ENCODE measurements at places on chromosomes 16 and 17.

- peak; percentile 3 for DNase-seq
Observed at GRCh38 chr17:13996748-13997147, 72.6 kb upstream of the COX10 start.

DNA sequence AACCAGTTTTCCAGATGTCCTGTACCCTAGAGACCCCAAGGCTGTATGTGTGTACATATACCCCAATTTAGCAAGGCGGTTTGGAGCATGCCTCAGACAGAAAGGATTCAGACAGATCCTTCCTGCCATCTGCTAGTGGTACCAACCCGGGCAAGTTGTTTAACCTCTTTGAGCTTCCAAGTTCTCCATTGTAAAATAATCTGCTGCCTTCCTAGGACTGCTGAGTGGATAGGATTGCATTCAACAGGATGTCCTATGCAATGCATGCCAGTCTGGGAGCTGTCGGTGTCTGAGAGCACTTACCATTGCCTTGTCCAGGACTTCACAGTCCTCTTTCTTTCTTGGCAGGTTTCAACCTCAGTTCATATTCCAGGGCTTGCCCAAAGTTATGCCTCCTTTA, 1.9 kb downstream of the CDH13 start:
- DNase-seq = no peak

DNA sequence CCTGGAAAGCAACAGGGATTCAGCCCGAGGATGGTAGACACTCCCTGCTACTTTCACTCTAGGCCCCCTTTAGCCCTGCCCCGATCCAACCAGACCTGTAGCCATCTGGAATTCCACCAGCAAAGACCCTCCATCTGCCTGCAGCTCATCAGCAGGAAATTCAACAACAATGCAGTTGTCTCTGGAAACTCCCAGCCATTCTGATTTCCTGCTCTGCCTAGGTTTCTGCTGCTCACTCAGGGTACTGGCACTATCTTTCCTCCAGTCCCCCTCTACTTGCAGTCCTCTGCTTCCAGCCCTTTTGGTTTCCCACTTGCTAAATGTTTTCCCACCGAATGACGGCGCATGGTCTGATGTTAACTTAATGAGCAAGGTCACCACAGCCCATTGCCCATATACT, 2.7 kb upstream of the SP6 start:
- no peak for DNase-seq

- no peak for DNase-seq
Observed at GRCh38 chr16:65624229-65624628, 502.4 kb upstream of the CDH11 start.

DNA sequence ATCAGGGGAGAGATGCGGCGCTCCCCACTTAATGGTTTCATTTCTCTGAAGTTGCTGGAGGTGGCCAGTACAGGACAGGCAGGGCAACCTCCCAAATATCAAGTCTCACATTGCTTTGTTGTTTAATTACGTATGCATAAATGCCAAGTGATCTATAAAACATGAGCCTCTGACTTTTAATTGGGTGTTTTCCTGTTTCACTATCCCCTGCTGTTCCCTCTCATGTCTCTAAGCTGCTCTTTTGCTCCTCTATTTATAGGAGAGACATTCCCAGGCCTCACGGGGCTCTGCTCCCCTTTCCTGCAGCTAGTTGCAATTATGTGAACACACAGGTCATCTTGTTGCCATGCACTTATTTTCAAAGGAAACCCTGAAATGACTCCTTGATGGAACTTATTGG, 1173.5 kb upstream of the GOT2 start:
- no peak for DNase-seq

DNA sequence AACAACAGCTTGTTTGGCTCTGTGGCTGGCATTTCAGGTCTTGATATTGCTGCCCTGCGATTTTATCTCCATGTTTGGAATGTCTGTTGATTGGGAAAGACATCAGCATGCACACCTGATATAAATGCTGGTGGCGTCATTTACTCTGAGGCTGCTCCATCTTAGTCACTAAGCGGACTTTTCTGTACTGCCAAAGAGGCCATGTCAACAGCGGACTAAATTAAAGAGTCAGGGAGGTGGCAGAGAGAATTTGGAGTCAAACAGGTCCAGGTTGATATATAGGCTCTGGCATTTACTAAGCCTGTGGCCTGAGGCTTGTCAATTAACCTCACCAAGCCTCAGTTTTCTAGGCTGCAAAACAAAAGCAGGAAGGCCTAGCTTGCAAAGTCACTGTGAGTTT, 6.2 kb downstream of the RBFOX1 start:
- DNase-seq = no peak

DNA sequence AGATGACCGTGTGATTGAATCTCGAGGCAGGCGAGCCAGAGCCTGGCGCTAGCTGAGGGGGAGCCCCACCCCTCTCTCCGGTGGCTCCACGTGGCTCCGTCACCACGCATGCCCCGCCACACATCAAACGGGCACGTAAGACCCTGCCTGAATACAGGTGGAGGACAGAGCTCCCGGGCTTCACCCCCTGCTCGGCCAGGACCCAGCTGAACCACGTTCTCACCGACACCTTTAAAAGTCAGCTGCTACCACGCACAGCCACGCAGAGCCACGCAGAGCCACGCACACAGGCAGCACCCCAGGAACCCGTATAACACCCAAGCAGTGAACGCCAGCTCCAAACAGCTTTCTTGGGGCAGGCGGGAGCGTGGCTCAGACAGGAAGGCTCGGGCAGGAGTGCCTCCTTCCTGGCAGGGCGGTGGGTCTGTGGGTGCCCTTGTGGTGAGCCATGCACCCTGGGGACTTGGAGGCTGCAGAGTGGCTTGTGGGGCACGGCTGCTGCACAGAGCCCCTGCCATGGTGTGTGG, 4.4 kb downstream of the TMEM204 start:
- no peak for DNase-seq

GRCh38 chr16:20271893-20272292, 55.4 kb downstream of the GP2 start:
- DNase-seq = no peak

DNA sequence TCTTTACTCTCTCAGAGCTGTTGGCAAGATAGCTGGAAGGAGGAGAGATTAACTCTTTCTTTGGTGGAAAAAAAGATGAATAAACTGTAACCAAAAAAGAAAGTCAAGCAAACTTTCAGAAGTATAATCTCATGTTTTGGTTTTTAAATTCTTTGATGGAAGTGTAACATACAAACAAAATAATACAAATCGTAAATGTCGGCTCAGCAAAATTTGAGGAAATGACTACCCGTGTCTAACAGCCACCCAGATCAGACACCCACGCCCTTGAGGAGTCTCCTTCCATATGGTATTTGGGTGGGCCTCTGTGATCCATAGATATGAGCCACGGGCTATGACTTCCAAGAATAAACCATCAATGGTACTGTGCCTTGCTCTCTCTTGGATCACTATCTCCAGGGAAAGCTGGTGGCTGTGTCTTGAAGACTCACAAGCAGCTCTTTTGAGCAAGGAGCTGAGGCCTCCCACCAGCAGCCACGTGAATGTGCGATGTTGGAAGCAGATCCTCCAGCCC, 9.6 kb upstream of the CD300C start:
- DNase-seq = no peak

- no peak for DNase-seq
Observed at GRCh38 chr17:33262266-33263123, 30.6 kb downstream of the ASIC2 start.

GRCh38 chr16:3256146-3256865, at the start of gene MEFV:
TSS of gene MEFV (minus strand) at chr16:3256633. CDS start at chr16:3256587, 46 bp downstream.
- DNase-seq = no peak

DNA sequence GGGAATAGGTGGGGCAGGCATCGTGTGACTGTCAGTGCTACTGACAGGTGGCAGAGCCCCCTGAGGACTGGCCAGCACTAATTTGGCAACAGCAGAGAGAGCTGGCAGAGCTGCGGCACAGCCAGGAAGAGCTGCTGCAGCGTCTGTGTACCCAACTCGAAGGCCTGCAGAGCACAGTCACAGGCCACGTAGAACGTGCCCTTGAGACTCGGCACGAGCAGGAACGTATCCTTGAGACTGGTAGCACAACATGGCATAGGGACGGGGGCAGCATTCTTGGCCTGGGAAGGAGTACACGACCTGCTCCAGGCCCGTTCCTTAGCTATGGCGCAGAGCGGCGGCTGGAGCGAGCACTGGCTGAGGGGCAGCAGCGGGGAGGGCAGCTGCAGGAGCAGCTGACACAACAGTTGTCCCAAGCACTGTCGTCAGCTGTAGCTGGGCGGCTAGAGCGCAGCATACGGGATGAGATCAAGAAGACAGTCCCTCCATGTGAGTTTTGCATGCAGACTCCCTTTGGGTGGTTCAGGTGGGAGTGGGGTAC, 3.0 kb upstream of the NRN1L start:
- no peak for DNase-seq

GRCh38 chr17:19292377-19292711, 55.2 kb downstream of the EPN2 start:
- DNase-seq = no peak

DNA sequence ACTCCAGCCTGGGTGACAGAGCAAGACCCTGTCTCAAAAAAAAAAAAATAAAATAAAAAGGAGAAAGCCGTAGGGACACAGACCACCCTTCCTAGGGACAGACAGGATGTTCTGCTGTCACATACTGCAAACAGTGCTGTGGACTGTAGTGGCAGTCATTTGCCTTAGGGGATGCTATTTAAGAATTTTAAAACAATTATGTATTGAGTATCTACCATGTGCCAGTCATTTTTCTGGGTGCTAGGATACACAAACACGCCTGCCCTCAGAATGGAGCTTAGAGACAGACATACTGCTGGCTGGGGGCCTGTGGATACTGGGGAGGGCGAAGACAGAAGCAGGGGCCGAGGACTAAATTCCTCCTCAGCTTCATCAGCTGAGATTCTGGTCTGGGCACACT, 45.5 kb downstream of the MRC2 start:
- DNase-seq = no peak

DNA sequence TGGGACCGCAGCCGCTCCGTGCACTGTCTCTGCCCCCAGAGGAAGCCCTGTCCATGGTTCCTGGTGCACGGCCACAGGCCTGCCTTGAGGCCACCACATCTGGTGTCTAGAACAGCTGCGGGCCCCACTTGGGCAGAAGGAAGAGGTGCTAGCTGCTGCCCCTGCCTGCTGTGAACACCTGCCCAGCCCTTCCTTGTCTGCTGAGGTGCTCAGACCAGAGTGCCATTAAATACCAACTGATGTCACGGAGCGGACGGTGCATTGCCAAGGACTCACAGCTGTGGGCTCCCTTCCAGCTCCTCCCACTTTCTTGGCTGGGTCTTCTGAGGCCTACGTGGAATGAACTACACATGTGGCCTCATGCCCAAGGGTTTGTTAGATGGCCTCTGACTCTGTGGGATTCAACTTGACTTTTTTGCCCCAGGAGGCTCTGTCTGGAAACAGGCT, 146.1 kb downstream of the RAB11FIP4 start:
- DNase-seq = no peak

DNA sequence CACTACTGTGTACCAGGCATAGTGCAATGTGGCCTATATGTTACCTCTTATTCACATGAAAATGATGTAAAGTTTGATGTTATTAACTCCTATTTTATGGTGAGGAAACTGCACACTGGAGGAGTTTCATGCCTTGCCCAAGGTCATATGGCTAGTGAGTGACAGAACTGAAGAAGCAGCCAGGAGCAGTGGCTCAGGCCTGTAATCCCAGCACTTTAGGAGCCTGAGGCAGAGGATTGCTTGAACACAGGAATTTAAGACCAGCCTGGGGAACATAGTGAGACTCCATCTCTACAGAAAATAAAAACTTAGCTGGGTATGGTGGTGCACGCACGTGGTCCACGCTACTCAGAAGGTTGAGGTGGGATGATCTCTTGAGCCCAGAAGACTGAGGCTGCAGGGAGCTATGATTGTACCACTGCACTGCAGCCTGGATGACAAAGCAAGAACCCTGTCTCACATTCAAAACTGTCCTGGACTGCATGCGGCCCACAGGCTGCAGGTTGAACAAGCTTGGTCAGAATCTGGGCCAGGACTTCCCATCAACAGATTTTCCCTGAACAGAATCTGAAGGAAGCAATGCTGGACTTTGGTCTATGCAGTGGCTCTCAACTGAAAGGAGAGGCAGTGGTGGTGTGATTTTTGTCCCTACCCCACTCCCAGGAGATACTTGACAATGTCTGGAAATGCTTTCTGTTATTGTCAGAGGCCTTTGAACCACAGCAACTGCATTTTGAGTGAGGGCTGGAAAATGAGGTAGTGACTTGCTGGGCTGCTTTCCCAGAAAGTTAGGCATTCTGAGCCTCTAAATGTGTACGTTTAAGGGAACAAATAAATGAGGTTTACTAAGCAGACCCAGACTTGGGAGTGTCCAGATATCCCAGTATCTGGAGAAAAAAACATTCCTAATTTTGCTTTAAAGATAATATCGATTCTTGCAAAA, 479.5 kb downstream of the TMEM114 start:
- DNase-seq = no peak

GRCh38 chr17:28982131-28982793, 23.6 kb downstream of the SEZ6 start:
- no peak for DNase-seq

- DNase-seq = no peak
Observed at GRCh38 chr16:4052096-4052495, 64.1 kb downstream of the ADCY9 start.

- DNase-seq = peak; percentile 99
Observed at GRCh38 chr16:84851192-84852127, 31.7 kb downstream of the CRISPLD2 start.

DNA sequence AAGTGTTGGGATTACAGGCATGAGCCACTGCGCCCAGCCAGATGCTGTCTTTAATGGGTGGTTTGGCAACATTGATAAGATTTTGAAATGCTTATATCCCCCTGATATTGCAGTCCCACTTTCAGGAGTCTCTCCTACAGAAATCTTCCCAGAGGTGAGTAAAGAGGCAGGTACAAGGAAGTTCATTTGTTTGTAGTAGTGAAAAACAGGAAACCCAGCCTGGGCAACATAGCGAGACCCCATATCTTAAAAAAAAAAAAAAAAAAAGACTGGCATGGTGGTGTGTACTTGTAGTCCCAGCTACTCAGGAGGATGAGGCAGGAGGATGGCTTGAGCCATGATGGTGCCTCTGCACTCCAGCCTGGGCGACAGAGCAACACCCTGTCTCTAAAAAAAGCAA, 6.2 kb upstream of the NUPR1 start:
- DNase-seq = no peak

- no peak for DNase-seq
Observed at GRCh38 chr16:68367030-68367429, 56.2 kb downstream of the PRMT7 start.

DNA sequence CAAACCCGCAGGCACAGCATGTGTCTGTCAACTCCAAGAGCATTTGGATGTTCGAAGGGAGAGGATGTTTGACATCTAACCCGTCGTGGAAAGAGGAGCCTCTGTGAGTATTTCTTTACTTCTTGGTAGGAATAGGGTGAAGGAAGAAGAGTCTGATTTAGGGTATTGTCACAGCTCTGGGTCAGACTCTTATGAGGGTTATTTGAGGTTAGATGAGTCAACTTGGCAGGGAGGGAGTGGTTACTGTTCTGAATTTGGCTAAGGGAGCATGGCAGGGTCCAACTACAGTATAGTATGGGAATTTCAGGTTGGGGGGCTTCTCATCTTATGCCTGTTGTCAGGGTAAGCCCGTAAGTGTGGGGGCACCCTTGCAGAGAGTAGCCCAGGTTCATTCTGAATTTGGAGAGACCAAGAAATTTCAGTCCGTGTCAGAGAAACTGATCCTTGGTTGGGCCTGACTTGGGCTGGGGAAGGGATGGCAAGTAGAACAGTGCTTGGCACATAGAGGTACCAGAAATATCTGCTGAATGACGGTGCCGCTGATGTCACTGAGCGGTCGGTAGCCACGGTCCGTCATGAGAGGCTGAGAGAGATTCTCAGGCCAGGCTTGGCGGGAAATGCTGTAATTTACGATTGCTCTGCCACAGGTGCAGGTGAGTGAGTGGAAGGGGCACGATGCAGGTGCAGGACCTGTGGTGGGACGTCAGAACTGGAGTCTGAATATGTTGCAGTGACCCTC, 43.2 kb downstream of the MYH3 start:
- no peak for DNase-seq
